Mesenchymal stem cell (in vitro differentiated cells and primary cell): ENCODE measurements at places on chromosomes 7 and 10.

DNA sequence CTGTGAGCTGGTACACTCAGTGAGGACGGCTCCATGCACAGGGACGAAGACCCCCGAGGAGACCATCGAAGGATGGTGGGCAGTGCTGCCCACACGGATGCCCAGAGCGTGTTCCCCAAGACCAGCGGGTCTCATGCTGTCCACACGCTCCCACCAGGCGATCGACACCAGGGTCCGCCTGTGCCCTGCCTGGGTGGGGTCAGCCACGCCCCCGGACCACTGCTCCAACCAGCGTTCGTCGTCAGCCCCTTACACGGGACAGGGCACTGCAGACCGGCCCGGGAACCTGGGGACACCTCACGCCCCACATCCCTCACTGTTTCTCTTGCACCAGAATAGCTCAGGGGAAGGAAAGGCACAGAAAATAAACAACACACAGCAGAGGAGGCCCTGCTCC is 223.5 kb downstream of the DNAJB6 start:
- no peak for DNase-seq

DNA sequence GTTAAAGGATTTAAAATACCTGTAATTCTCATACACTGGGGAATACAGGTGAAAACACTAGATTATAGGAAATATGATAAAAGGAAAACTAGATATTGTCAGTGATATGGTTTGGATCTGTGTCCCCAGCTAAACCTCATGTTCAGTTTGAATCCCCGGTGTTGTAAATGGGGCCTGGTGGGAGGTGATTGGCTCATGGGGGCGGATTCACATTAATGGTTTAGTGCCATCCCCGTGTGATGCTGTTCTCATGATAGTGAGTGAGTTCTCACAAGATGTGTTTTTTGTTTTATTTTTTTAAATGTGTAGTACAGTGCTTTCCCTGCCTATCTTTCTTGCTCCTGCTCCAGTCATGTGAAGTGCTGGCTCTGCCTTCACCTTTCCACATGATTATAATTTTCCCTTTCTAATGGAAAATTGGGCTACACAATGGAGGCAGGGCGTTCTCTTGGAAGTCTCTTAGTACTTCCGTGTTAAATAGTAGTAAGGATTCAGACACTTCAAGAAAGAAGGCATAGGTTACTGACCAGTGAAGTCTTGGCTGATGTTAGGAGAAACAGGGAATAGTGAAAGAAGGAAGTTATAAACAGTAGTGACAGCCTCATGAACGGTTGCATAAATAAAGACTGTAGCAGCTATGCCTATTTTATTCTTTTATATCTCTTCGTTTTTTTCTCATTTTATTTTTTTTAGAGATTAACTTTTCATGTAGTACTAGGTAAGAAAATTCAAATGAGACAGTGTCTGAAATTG is 386.4 kb downstream of the SUGCT start:
- DNase-seq: no peak

- no peak for DNase-seq
These were observed 22.4 kb downstream of the ZFAND2A start for GRCh38 chr7:1137517-1138167.

DNA sequence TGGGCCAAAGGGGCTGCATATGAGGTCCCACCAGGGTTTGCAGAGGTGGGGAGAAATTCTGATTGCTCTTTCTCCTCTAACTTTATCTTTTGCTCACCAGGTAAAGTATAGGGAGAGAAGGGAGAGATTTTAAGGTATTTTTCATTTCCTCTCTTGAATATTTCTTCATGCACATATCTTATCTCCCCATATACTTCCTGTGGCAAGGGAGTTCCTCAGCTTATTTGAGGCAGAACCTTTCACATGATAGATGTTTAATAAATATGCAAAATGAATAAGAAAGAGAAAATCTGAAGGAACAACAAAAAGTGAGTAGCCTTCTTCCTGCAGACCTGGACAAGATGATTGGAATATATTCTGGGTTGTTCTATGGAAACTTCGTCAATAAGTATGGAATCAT is 67.4 kb upstream of the PDCD4 start:
- no peak for DNase-seq

DNA sequence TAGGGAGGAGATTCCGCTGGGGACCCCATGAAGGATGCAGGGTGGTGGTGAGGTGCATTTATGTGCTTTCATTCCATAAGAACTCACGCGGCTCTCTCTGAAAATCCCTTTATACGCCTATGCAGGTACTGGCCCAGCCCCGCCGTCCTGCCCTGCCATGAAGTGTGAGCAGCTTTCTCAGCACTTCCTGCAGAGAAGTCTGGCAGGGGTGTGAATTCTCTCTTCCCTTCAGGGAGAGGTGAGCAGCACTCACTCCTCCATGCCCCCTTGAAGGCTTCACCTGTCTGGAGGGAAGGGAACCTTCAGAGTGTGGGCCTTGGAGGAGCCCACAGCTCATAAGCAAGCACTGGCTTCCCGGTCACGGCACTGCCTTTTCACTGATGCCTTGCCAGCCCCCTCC is 34.0 kb downstream of the PPP2R2D start:
- no peak for DNase-seq

DNA sequence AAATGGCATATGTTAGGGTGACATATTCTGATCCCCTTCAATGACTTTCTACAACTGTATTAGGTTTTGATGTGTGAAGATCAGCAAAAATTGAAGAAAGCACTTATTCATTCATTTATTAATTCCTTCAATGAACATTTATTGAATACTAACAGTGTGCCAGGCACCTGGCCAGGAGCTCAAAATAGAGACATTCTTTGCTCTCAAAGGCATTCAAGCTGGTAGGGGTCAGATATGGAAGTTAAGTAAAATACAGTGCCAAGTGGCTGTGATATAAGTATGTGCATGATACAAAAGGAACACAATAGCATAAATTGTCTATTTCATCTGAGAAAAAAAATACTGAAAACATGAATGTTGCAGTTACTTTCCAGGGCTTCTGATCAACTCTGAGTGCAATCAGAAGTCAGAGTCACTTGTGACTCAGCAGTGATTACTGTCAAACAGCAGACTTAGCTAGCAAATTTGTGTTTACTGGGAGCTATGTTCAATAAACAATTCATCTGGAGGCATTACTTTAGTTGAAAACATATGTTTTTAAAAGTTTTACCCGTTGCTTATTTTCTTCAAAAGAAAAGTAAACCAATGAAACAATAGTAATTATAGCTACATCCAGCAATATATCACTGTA is 60.4 kb upstream of the CACNB2 start:
- peak; percentile 57 for DNase-seq

DNA sequence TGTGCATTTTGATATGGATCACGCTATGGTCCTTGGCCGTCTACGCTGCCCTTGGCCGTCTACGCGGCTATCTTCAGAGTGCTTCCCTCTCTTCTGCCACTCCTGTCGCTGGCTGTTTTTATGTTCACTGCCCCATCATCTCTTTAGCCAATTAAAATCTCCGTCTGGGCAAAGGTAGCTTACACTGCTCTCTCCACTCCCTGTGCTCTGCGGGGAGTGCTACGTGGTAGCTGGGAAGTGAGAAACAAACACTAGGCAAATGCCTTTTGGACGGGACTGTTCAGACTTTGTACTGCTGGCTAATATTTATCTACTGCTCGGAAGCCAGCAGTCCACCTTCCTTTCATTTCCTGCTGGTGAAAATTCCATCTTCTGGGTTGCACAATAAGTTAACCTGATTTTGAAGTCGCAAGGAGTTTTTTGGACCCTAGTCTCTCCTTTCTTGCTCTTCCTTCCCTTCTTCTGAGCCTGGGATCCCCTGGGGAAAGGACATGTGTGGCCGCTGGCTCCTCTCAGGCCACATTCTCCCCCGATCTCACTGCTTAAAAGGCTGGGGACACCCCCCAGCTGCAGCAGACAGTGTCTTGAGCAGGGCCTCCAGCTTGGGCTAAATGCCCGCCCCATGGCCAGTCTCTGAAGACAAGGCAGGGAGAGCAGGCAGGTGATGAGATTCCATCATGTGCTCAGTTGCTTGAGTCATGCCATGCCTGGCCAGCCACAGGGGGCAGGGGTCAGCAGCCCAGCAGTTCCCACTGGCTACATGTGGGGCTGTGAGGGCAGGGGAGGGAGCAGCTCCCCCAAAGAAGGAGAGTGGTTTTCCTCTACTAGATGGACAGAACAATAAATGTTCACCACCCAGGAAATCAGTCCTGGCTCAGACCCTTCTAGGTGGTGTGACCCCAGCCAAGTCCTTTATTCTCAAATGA is 25.5 kb upstream of the RBM33 start:
- DNase-seq: peak; percentile 39

GRCh38 chr10:120824881-120825309 is 26.3 kb upstream of the WDR11 start:
- no peak for DNase-seq
